Type B pancreatic cell (in vitro differentiated cells): ENCODE measurements at places on chromosomes 13 and 19.

- H3K4me3 ChIP-seq, result no peak overlapping the region
- peaks cover 33% of the 10 kb centered on the region for H3K27me3 ChIP-seq
- H3K36me3 ChIP-seq, result no peaks in the 10 kb centered on the region
- DNase-seq, result peak; percentile 40
Measured at GRCh38 chr19:29495901-29496441, 29.8 kb upstream of the VSTM2B start.

- H3K4me3 ChIP-seq, result no peak overlapping the region
- H3K27ac ChIP-seq, result no peak overlapping the region
- H3K4me1 ChIP-seq, result no peaks in the 10 kb centered on the region
- H3K27me3 ChIP-seq, result peaks cover 4% of the 10 kb centered on the region
Measured at GRCh38 chr13:108127406-108127805, 87.9 kb downstream of the LIG4 start.

GRCh38 chr19:44611812-44612295 lies 1.5 kb upstream of the IGSF23 start:
- DNase-seq, result no peak
- H3K27ac ChIP-seq, result no peak overlapping the region
- no peak overlapping the region for H3K4me3 ChIP-seq
- no peaks in the 10 kb centered on the region for H3K4me1 ChIP-seq
- H3K27me3 ChIP-seq, result peaks cover 4% of the 10 kb centered on the region

- no peak overlapping the region for H3K27ac ChIP-seq
- H3K4me3 ChIP-seq, result no peak overlapping the region
- H3K36me3 ChIP-seq, result no peaks in the 10 kb centered on the region
- no peak for DNase-seq
- no peaks in the 10 kb centered on the region for H3K4me1 ChIP-seq
Measured at GRCh38 chr13:85985797-85986196, 186.6 kb upstream of the SLITRK6 start.

- H3K4me3 ChIP-seq, result no peak overlapping the region
- no peaks in the 10 kb centered on the region for H3K4me1 ChIP-seq
- H3K27me3 ChIP-seq, result peaks cover 17% of the 10 kb centered on the region
- H3K36me3 ChIP-seq, result no peaks in the 10 kb centered on the region
- H3K27ac ChIP-seq, result no peak overlapping the region
Measured at GRCh38 chr13:97023117-97023516, 28.8 kb upstream of the OXGR1 start.

- H3K36me3 ChIP-seq, result peaks cover 23% of the 10 kb centered on the region
- DNase-seq, result no peak
- no peaks in the 10 kb centered on the region for H3K27me3 ChIP-seq
- no peak overlapping the region for H3K4me3 ChIP-seq
- H3K27ac ChIP-seq, result no peak overlapping the region
Measured at GRCh38 chr13:75468602-75469001, 13.4 kb downstream of the TBC1D4 start.

- peaks cover 9% of the 10 kb centered on the region for H3K27me3 ChIP-seq
- no peaks in the 10 kb centered on the region for H3K36me3 ChIP-seq
- H3K4me3 ChIP-seq, result no peak overlapping the region
- no peak for DNase-seq
- no peak overlapping the region for H3K27ac ChIP-seq
- H3K4me1 ChIP-seq, result peaks cover 5% of the 10 kb centered on the region
Measured at GRCh38 chr13:75226092-75226491, 255.9 kb downstream of the TBC1D4 start.

DNA sequence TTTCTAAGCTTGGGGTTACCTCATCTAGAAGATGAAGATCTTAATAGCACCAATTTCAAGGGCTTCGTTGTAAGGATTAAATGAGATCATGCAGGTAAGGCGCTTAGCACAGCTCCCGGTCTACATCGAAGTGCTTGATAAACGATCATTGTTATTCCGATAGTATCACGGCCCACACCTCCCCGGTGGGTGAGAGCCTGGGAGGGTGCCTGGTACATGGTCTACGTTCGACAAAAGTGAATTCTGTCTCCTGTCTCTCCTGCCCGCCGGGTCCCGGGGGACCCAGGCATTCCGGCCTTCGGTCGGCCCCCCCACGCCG lies 501 bp upstream of the MYH14 start:
- H3K36me3 ChIP-seq, result no peaks in the 10 kb centered on the region
- no peak overlapping the region for H3K27ac ChIP-seq
- H3K4me1 ChIP-seq, result no peaks in the 10 kb centered on the region
- DNase-seq, result no peak
- H3K27me3 ChIP-seq, result peaks cover 47% of the 10 kb centered on the region

DNA sequence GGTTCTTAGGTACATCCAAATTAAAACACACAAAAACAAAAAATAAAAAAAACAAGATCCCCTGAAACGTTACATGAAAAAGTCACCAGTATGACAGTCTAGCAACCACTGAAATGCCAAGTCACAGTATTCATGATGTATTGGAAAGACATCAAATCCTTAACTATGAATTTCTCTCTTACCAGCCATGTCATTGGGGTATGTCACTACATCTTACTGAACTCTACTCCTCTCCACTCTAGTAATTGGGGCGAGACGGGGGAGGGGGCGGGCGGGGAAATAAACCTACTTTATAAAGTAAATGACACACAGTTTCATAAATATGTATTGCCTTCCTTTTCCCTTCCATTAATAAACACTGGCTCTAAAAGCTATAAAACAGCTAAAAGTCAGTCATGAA lies 65.5 kb downstream of the USP12 start:
- no peak overlapping the region for H3K27ac ChIP-seq
- H3K36me3 ChIP-seq, result peaks cover 27% of the 10 kb centered on the region
- DNase-seq, result no peak
- no peak overlapping the region for H3K4me3 ChIP-seq

- H3K4me3 ChIP-seq, result no peak overlapping the region
- DNase-seq, result no peak
- peaks cover 29% of the 10 kb centered on the region for H3K27me3 ChIP-seq
Measured at GRCh38 chr19:3591876-3592613, 6.8 kb downstream of the GIPC3 start.

DNA sequence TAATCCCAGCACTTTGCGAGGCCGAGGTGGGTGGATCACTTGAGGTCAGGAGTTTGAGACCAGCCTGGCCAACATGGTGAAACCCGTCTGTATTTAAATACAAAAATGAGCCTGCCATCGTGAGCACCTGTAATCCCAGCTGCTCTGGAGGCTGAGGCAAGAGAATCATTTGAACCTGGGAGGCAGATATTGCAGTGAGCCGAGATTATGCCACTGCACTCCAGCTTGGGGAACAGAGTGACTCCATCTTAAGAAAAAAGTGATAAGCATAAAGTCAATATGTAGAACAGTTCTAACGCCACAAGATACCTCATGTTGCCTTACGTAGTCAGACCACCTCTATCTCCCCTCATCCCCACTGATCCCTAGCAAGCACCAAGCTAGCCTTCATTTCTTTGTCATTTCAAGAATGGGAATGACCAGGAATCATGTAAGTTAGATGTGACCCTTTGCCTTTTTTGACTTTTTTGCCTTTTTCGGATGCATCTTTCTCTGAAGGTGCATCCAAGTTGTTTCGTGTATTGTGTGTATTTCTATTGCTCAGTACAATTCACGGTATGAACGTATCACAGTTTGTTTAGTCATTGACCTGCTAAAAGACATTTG lies 6.4 kb downstream of the RPL21 start:
- DNase-seq, result no peak
- H3K27me3 ChIP-seq, result no peaks in the 10 kb centered on the region
- peaks cover 50% of the 10 kb centered on the region for H3K36me3 ChIP-seq
- no peak overlapping the region for H3K4me3 ChIP-seq

- peaks cover 5% of the 10 kb centered on the region for H3K36me3 ChIP-seq
- H3K27me3 ChIP-seq, result peaks cover 54% of the 10 kb centered on the region
- H3K4me1 ChIP-seq, result peaks cover 36% of the 10 kb centered on the region
- DNase-seq, result no peak
- peak overlapping the region; percentile 74 for H3K27ac ChIP-seq
Measured at GRCh38 chr19:44752816-44753625, 4.5 kb downstream of the BCL3 start.

DNA sequence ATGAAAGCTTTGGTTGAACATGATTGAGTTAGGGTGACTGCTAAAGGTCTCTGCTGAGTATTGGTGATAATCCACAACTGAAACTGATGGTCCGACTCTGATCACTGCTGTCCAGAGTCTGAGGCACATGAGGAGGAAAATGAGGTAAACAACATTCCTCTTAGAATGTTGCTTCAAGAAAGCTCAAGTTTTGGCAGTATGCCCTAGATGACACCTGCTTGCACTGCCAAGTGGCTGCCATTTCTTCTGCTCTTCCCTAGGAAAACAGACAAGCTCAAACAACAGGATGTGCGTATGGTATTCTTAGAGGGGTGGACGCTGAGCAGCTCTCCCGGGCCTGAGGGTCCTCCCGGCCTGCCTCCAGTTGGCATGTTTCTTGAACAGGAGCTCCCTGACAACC lies 15.2 kb upstream of the MTIF3 start:
- no peak for DNase-seq
- peaks cover 3% of the 10 kb centered on the region for H3K27me3 ChIP-seq
- H3K4me3 ChIP-seq, result no peak overlapping the region

GRCh38 chr19:9156304-9156703 lies 16.1 kb downstream of the ZNF317 start:
- DNase-seq, result no peak
- H3K27ac ChIP-seq, result no peak overlapping the region
- no peak overlapping the region for H3K4me3 ChIP-seq
- H3K4me1 ChIP-seq, result no peaks in the 10 kb centered on the region
- peaks cover 86% of the 10 kb centered on the region for H3K36me3 ChIP-seq
- H3K27me3 ChIP-seq, result no peaks in the 10 kb centered on the region

- H3K27ac ChIP-seq, result no peak overlapping the region
- no peaks in the 10 kb centered on the region for H3K27me3 ChIP-seq
- no peaks in the 10 kb centered on the region for H3K4me1 ChIP-seq
Measured at GRCh38 chr13:20580257-20580656, 13.3 kb downstream of the IFT88 start.

DNA sequence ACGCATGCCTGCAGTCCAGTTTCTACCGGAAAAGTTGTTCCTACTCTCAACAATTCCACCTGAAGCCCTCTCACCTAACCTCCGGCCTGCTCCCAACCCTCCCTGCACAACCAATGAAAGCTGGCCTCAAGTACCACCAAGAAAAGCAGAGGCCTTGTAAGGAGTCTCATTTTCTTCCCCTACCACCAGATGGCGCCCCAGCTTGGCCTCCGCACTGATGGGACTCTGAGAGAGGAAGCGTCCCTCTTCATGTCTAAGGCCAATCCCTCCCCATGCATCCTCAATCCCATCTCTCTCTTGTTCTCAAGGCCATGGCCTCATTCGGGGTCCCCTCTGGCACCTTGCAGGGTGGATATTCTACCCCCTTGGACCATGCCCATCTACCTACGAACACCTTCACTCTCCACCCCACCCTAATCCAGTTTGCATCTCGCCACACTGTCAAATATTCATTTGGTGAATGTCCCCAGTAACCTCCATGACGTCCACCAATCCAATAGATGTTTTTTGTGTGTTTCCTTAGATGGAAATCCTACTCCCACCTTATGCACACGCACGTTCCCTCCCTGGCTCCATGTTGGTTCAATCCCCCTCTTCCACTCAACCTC lies 412.8 kb downstream of the ZNF536 start:
- peaks cover 8% of the 10 kb centered on the region for H3K4me1 ChIP-seq
- no peak overlapping the region for H3K27ac ChIP-seq
- H3K36me3 ChIP-seq, result no peaks in the 10 kb centered on the region
- H3K27me3 ChIP-seq, result peaks cover 41% of the 10 kb centered on the region
- no peak overlapping the region for H3K4me3 ChIP-seq

DNA sequence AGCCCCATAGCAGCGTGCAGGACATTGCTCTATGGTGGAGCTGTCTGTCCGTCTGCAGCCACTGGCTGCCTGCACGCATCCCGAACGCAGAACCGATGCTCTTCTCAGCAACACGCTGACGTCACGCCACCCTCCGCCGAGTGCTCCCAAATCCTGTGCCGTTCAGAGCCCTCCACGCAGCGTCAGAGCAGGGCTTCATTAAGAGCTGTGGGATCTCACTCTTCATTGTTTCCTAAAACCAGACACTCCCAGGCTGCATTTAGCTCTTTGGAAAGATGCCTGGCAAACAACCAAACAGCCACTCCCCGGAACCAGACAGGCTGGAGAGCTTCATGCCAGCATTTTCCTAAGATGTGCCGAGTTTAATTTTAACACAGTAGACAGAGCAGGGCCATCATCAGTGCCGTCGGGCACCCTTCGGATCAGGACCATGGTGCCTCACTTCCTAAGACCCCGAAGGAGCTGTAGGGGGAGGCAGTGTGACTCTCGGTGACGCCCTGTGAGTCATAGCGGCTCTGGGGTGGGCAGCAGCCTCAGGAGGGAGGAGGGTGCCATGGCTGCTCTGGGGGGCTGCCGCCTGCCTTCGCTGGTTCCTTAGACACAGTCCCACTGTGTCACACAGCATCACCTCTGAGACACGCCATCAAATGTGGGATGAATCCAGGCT lies 131.5 kb upstream of the MCF2L start:
- no peak for DNase-seq
- H3K4me3 ChIP-seq, result no peak overlapping the region
- no peaks in the 10 kb centered on the region for H3K27me3 ChIP-seq
- H3K27ac ChIP-seq, result peak overlapping the region; percentile 62
- peaks cover 11% of the 10 kb centered on the region for H3K36me3 ChIP-seq

DNA sequence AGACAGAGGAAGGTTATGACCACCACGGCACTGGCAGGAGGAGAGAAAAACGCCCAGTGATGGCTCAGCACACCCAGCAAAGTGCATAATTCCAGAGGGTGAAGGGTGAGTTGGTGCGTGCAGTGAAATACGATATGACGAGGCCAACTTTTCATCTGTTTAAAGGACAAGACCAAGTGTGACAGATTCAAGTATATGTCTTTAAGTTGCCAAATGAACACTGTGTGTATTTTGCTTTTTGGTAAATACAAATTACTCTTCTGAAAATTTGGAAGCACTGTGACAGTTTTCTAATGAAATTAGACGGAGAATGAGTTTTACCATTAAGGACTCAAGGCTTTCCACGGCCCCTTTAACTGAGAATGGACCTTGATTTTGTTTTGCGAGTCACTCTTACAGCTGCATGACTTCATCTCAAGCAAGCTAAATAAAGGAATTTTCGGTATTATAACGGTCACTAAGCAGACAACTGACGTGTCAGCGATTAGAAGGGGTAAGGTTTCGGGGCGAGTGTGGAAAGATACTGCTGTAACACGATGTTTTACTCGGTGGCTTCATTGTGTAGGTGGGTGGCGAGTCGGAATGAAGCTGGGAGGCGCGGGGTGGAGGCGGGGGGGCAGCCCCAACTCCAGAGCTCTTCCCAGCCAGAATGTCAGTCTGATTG lies 22.8 kb downstream of the COL4A2 start:
- no peak for DNase-seq
- peaks cover 3% of the 10 kb centered on the region for H3K27me3 ChIP-seq
- no peak overlapping the region for H3K4me3 ChIP-seq

GRCh38 chr19:29878973-29879654 lies 62.9 kb upstream of the URI1 start:
- H3K36me3 ChIP-seq, result no peaks in the 10 kb centered on the region
- H3K4me3 ChIP-seq, result no peak overlapping the region
- H3K27me3 ChIP-seq, result peaks cover 47% of the 10 kb centered on the region

GRCh38 chr13:107342747-107343146 lies 774.8 kb upstream of the ARGLU1 start:
- no peaks in the 10 kb centered on the region for H3K27me3 ChIP-seq
- H3K4me3 ChIP-seq, result no peak overlapping the region
- H3K36me3 ChIP-seq, result no peaks in the 10 kb centered on the region
- no peaks in the 10 kb centered on the region for H3K4me1 ChIP-seq
- DNase-seq, result no peak

- peak; percentile 27 for DNase-seq
Measured at GRCh38 chr13:20401531-20401930, 124.1 kb downstream of the CRYL1 start.
